Activated CD8-positive, alpha-beta T cell treated with anti-CD3 and anti-CD28 coated beads for 36 hours (primary cell): ENCODE measurements at places on chromosomes 13 and 19.

DNA sequence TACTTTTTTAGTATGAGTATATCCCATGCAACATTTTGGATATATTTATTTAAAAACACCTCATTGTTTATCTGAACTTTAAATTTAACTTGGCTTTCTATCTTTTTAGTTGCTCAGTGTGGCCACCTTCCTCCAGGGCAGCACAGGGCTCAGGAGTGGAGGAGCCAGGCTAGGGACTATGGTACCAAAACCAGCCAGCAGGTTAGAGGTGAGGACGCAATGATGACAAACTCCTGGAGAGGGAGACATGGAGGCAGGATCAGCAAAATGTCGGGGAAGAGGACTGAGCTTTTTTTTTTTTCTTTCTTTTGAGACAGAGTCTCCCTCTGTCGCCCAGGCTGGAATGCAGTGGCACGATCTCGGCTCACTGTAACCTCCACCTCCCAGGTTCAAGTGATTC is 29.6 kb upstream of the CALM3 start:
- DNase-seq = peak; percentile 34

- no peak for DNase-seq
These were observed 671 bp upstream of the SLC46A3 start for GRCh38 chr13:28719227-28720055.

- DNase-seq = no peak
These were observed 63.9 kb downstream of the CEBPG start for GRCh38 chr19:33437393-33437820.

- DNase-seq = peak; percentile 69
These were observed at the start of gene KCTD15 for GRCh38 chr19:33796164-33796875. Gene KCTD15 (plus strand): TSS chr19:33796870. CDS start chr19:33800455, 3,585 bp downstream.

- no peak for DNase-seq
These were observed 1.1 kb downstream of the ATP4A start for GRCh38 chr19:35562336-35562735.

- DNase-seq = no peak
These were observed 676.7 kb upstream of the SPRY2 start for GRCh38 chr13:81017513-81018152.

- DNase-seq = no peak
These were observed 148.6 kb upstream of the SOX21 start for GRCh38 chr13:94860981-94861407.

GRCh38 chr13:111604097-111604496 is 283.7 kb downstream of the TEX29 start:
- no peak for DNase-seq

- DNase-seq = no peak
These were observed 114.4 kb upstream of the IRS2 start for GRCh38 chr13:109900741-109901140.
